Uterus (tissue), 4 donors: ENCODE measurements at places on chromosomes 5 and 9. TPM values are rescaled to one million over a fixed set of nuclear protein-coding genes. Genes with fewer than 3 reads are reported as not detected.

NIPAL4 gene
- total RNA-seq = not detected

MAPKAP1 gene
- 54.1 TPM for total RNA-seq

PHYHD1 gene
- 27.6 TPM for total RNA-seq

WNK2 gene
- total RNA-seq = 14.3 TPM

LECT2 gene
- not detected for total RNA-seq

PCDHB15 gene
- total RNA-seq = 14.0 TPM

ECM2 gene
- total RNA-seq = 23.5 TPM

CBY3 gene
- not detected for total RNA-seq

DDX4 gene
- total RNA-seq = not detected

GARIN3 gene
- total RNA-seq = not detected

OR1Q1 gene
- total RNA-seq = not detected

SOHLH1 gene
- total RNA-seq = not detected

AQP3 gene
- total RNA-seq = 2.8 TPM

DOCK2 gene
- 9.7 TPM for total RNA-seq

OGN gene
- 26.0 TPM for total RNA-seq
